Keratinocyte (primary cell): ENCODE measurements at places on chromosomes 11 and 22.

- DNase-seq = peak; percentile 38
Measured at GRCh38 chr11:115924744-115925567, 420.7 kb upstream of the CADM1 start.

GRCh38 chr11:13761716-13762115 lies 93.2 kb downstream of the FAR1 start:
- no peak for DNase-seq

DNA sequence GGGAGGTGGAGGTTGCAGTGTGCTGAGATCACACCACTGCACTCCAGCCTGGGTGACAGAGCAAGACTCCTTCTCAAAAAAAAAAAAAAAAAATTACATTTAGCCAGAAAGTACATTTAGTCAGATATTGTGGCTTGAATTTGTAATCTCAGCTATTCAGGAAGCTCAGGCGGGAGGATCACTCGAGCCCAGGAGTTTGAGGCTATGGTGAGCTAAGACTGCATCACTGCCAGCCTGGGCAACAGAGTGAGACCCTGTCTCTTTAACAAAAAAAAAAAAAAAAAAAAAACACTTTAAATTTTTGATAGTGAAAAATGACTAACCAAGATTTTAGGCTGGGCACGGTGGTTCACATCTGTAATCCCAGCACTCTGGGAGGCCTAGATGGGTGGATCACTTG lies 27.3 kb downstream of the MRTFA start:
- no peak for DNase-seq

DNA sequence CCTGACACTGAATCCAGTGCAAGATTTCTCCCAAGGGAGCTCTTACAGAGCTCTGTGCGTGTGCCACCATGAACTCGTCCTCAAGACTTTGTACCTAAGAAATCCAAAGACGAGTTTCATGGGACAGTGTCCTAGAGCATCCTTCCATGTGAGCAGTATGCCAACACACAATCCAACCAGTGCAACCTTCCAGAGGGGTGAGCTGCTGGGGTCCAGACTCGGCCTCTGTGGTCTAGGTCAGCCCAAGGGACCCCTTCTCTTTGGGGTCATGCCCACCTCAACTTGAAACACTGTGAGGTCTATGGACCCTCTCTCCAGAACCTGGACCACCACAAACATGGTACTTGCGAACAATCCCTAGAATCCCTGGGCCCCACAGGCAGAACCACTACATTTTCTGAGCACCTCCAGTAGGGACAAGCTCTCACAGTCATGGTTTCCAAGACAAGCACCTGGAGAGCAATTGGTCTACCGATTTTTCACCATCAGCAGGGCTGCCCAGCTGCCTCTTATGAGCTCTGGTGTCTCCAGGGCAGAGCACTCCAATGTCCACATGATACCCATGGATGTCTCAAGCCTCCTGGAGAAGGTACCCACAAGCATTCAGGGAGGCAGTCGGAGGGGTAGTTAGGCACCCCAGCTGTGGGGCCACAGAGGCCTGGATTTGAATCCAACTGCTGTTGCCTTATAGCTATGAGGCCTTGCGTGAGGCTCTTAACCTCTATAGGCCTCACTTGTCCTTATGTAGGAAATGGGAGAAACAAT lies 7.7 kb downstream of the CHST1 start:
- no peak for DNase-seq

DNA sequence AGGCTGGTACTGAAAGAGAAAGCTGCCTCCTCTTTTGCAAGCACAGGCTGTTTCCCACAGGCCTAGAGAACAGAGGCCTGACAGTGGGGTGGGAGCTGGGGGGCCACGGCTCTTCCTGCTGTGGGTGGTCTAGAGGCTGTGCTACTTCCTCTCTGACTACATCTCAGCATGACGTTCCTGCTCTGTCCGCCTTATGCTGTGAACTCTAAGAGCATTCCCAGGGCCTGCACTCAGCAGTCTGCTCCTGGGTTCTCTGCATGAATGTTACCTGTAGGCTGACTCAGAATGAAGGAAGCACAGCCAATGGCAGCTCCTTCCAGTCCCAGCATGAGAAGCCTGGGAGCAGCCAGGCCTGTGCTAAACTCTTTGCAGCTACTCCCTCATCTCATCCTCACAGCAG lies 534.3 kb downstream of the NTM start:
- DNase-seq = no peak

- no peak for DNase-seq
Measured at GRCh38 chr11:100637706-100638105, 49.4 kb upstream of the ARHGAP42 start.

GRCh38 chr22:44648821-44649565 lies 53.0 kb upstream of the PRR5 start:
- peak; percentile 41 for DNase-seq
